ENCODE measurements at places on chromosomes 2 and 18.

DNA sequence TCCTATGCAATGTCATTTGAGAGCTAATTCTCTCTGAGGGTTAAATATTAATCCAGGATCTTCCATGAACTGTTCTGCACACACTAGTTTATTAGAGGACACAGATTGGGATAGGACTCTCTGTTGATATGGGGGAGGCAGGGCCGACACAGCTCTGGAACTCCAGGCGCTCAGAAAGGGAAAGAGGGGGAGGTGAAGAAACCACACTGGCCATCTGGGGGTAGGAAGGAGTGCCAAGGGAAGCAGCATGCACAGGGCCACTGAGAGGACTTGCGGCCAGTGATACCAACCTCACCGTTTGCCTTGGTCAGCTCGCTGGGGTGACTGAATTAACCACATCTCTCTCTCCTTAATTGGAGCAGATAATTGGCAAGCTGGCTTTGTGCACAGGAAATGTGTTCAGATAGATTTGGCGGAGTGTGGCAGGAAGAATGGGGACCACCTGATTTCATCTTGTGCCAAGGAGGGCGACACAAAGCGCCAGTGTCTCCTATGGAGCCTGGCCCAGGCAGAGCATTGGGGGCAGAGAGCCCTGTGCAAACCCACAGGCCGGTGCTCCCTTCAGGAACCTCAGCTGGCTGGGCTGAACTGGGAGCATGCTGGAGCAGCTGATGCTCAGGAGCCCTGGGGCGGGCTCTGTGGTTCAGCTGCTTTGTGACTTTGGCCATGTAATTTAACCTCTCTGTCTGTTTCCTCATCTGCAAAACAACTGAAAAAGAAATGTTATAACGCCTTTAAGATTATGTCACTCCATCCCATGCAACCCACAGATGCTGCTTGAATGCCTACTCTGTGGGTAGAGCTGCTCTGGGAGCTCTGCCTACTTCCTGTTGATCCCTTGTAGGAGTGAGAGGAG is 114.7 kb upstream of the STON1 start:
- no peak for DNase-seq

DNA sequence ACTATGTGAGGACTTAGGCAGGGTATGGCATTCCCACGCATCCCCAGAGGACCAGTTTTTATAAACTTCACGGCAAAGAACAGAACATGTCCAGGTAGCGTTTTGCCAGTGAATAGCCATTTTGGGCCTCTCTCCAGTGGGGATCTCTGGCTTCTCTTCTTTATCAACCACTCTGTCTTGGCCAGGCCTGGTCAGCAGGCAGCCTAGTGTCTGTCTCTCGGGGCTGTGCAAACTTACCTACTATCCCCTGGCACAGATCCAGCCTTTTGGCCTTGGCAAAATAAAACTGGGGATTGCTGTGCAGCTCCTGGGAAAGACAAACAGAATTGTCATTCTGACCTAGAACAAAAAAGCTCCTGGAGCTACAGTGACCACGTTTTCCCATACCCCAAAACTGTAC is 14.5 kb downstream of the CAPN14 start:
- no peak for DNase-seq

- DNase-seq: no peak
These were observed 408.0 kb downstream of the LRATD1 start for GRCh38 chr2:15040429-15041084.

- DNase-seq: no peak
These were observed 3.0 kb downstream of the NPC1 start for GRCh38 chr18:23583071-23583865.

DNA sequence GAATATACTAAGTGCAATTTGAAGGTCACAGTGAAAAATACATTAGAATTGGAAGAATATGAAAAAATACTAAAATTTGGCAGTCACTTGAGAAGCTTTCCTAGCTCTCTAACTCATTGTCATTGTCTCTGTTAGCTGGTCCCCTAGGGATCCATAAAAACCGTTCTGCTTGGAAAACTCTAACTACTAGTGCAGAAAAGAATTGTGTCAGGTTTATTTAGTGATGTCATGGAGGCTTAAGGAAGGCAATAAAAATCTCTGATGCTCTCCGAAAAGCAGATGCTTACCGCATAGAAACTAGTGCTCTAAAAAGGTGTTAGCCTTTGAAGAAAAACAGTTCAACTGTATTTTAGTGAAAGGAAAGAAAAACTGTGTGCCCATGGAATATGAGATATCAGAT is 150.1 kb upstream of the DLGAP1 start:
- DNase-seq: no peak

- no peak for DNase-seq
These were observed 75.2 kb upstream of the LCLAT1 start for GRCh38 chr2:30371772-30372373.

- DNase-seq: peak; percentile 40
These were observed 24.1 kb downstream of the RBM43 start for GRCh38 chr2:151237422-151238025.

GRCh38 chr18:9614401-9615279 is at the start of gene PPP4R1:
Gene PPP4R1 (minus strand): TSS chr18:9614559. CDS start chr18:9614484, 75 bp downstream.
- DNase-seq: peak; percentile 96

DNA sequence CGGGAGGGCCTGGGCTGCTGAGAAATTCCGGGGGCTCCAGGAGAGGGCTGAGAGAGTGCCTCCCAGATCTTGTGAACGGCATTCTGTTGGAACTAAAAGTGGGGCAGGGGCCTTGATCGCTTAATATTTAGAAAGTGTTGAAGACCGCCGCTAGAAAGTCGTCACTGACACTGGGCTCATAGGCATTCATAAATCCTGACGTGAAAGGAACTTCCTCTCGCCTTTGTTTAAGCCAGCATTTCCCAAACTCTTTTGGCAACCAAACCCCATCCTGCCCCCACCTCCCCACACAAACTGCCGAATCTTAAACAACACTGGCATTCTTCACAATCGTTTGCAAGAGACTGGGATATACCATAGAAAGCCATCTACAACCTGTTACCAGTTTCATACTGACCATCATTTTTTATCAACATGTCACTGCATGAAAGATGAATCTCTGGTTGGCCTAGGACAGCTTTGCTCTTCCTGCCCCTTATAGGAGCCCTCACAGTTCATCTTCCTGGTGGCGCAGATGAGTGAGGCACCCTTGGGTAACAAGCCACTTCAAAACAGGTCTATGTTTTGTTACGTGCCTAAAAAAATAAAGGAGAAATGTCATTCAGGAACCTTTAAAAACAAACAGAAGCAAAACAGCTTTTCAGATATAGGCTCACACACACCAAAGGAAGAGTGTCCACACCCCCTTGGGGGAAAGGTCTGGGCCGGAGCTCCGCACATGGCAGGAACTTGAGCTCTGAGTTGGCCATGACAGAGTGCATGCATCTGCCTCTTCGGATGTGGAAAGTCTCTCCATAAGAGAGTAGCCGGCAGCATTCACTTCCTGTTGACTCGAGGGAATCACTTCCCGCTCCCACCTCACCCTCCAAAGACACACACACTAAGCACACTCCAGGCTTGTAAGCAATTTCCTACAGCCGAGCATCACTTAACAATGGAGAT is 13.0 kb downstream of the MTERF4 start:
- no peak for DNase-seq

DNA sequence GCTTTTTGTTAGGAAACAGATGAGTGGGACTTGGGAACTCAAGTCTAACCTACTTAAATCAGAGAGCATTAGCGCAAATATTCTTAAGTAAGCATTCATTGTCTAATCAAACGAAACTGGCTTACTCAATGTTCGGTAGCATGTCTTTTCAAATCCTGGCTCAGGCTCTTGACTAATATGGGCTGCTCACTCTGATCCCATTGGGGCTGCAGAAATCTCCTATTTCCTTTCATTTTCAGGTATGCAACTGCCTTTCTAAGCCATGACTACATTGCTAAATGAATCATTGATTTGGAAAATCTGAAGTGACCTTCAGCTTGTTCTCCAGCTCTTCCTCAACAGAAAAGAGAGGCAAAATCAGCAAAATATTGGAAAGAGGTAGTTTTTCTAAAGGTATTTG is 2084.4 kb upstream of the PIK3C3 start:
- DNase-seq: no peak

GRCh38 chr2:218785103-218785502 is 3.2 kb downstream of the CYP27A1 start:
- no peak for DNase-seq

- DNase-seq: no peak
These were observed 734.2 kb upstream of the SALL3 start for GRCh38 chr18:78245451-78245850.

- no peak for DNase-seq
These were observed 23.3 kb downstream of the OTOF start for GRCh38 chr2:26454561-26455001.

GRCh38 chr18:78727057-78727739 is 252.4 kb upstream of the SALL3 start:
- no peak for DNase-seq

GRCh38 chr2:164792316-164793170 is 49.1 kb downstream of the COBLL1 start:
- no peak for DNase-seq

- DNase-seq: peak; percentile 35
These were observed 7.2 kb upstream of the ABCB11 start for GRCh38 chr2:169038338-169038757.

GRCh38 chr2:196399722-196400691 is 228.6 kb upstream of the STK17B start:
- DNase-seq: peak; percentile 48

DNA sequence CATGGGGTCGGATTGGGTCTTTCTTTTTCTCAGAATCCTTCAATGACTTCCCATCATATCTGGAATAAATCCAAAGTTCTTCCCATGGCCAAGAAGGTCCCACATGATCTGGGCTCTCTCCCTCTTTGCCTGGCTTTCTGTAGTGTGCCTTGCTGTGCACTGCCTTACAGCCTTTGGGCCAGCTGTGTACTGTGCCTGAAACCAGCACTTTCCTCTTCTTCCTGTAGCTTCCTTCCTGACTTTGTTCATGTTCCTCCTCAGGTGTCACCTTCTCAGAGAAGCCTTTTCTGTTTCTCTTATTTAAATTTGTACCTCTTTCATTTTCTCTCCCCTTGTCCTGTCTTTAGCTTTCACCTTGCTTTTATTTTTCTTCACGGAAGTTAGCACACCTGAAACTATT is 4.3 kb upstream of the CDCA7 start:
- no peak for DNase-seq

GRCh38 chr2:210671065-210671464 is 114.7 kb downstream of the CPS1 start:
- no peak for DNase-seq

DNA sequence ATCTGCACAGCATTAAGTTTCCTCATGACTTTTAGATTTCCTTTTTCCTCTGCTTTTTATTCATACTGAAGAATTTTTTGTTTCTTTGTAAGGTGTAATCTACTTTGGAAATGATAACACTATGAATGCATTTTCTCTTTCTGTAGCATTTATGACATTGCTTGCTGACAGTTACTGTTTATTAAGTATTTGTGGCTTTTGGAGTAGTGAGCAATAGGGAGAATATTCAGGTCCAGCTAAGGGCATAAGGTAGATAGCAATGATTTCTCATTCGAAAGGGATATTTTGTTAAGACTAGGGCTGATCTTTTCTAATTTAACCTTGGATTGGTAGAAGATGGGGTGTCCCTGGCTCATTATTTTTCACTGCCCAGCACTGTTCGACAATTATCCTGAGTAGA is 80.3 kb downstream of the XRCC5 start:
- DNase-seq: no peak

DNA sequence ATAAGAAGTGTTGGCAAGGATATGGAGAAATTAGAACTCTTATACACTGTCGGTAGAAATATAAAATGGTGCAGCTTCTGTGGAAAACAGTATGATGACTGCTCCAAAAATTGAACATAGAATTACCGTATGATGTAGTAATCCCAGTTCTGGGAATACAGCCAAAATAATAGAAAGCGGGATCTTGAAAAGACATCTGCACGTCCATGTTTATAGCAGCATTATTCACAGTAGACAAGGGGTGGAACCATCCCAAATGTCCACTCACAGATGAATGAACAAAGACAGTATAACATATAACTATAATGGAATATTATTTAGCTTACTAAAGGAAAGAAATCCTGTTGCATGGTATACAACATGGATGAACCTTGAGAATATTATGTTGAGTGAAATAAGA is 257.7 kb downstream of the TDRD15 start:
- no peak for DNase-seq

DNA sequence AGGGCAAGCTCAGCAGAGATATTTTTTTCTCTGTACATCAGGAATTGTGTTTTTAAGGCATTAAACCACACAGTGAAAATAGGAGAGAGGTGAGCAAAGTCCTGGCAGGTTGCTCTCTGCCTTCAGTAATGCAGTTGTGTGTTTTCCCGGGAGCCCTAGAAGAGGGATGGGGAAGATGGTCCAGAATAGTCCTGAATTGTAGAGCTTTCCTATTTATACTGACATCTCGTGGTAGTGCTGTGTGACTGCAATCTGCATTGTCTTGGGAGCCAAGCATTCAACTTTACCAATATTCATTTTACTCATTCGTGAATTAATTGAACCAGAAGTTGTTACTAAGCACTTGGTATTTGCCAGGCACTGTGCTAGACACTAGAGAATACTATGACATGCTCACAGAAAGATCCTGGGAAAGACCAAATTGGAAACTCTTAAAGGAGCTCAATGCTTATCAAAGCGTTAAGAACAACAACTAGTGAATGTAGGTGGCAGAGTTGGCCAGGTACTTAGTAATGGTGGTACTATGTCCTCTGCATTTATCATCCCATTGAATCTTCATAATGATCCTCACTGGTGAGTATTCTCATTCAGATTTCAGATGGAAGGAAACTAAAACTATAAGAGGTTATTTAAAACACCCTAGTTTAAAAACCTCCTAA is 214.6 kb downstream of the TRIB2 start:
- peak; percentile 66 for DNase-seq

DNA sequence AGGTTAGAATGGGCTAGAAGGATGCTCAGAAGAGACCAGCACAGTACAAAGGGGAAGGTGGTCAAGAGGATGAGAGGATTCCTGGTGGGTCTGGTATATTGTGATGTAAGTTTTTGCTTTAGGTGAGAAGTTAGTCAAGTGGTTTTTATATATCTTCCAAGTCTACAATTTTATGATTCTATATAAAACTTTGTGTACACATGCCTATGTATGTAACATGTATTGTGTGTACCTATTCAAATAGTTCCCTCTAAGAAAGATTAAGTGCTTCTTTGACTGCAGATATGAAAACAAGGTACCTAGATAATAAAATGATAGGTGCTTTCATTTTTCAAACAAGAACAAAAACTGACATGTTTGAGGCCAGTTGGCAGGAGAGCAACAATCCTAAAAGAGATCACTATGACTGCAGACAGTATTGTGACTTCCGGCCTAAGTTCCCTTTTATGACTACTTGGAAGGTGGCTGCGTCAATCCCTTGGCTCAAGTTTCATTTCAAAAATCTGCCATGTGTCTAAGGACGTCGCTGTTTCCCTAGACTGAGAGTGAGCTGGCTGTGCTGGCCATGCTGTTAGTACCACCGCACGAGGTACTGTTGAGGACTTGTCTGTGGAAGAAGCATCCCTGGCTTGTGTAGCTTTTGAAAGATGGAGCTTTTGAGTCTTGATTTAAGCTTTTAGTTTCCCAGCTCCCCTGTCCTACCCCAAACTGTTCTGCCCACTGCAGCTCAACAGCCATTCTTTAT is 123.1 kb downstream of the PRPF40A start:
- no peak for DNase-seq

- peak; percentile 10 for DNase-seq
These were observed 105.6 kb downstream of the MYO1B start for GRCh38 chr2:191350826-191351225.

GRCh38 chr2:64581777-64582539 is 57.8 kb downstream of the AFTPH start:
- no peak for DNase-seq

Measured in urothelium cell line (cell line).